ENCODE measurements at places on chromosomes 3 and 15.

- no peak for DNase-seq
These were observed 19.6 kb upstream of the OR5K4 start for GRCh38 chr3:98333989-98334606.

GRCh38 chr3:51704511-51704950 is 2.3 kb upstream of the GRM2 start:
- no peak for DNase-seq

DNA sequence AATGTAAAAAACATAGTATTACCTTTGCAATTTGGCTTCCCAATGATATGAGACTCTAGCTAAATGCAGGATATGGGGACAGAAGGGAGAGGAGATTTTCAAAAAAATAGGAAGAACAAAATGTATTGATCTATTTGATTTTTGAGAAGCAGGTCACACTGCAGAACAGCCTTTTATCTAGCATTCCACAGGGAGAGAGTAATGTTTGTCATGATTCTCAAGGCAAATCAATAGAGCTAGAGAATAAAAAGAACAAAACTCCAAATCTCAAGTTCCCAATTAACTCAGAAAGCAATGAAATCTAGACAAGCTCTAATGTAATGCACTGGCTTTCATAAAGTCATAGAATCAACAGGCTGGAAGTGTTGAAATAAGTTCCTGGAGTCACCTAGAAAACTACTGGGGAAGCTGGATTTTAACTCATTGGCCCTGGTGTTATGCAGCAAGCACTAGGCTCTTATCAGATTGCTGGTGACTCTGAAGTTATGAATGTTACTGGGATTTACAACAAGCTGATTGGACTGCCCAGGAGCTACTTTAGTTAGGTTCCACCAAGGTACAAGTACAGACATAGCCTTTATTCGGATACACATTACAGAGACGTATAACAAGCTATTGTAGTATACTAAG is 442.8 kb downstream of the FGF12 start:
- DNase-seq = no peak

- no peak for DNase-seq
These were observed 22.4 kb downstream of the ARL8B start for GRCh38 chr3:5144316-5144994.

- no peak for DNase-seq
These were observed 85.5 kb upstream of the XXYLT1 start for GRCh38 chr3:195356151-195357086.

GRCh38 chr3:132900481-132900880 is 137.7 kb upstream of the TMEM108 start:
- no peak for DNase-seq

DNA sequence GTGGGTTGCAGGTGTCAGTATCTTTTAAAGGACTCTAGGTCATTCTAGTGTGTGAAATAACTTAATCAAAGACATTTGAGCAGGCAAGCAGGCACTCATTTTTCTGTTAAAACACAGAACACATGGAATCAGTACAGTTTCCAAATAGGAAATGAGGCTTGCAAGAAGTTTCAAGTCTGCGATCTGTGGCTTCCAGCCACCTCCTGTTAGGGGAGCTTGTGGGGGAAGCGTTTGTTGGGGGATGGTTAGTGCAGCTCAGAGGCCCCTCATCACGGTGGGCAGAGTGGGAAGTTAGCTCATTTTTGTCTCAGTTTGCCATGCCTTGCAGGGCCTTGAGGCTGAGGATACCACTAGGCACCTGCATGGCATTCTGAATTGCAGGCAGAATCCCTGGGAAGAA is 59.9 kb downstream of the SLC6A11 start:
- no peak for DNase-seq

DNA sequence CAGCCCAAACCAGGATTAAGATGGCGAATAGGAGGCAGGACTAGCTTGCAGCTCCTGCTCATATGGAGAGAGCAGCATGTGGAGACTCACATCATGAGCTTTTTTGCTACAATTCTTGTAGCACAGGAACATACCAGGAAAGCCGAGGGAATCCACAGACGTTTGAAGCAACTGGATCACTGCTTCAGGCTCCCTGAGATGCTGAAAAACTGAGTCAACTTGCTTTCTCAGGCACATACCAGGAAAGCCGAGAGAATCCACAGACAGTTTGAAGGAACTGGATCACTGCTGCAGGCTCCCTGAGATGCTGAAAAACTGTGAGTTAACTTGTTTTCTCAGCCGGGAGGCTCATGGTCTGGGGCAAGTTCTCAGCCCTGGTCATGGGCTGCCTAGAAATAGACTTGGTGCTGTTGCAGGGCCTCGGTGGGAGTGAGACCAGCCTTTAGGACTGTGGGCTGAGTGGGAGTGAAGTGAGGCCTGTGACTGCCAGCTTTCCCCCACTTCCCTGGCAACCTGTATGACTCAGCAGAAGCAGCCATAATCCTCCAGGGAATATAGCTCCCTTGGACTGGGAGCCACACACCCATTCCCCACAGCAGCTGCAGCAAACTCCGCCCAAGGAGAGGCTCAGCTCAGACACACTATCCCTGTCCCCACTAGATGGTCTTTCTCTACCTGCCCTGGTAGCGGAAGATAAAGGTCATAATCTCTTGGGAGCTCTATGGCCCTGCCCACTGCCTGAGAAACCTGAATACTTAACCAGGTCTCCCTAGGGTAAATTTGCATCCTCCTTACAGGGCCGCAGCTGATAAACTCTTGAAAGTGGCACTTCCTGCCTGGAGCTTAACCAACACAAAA is 51.9 kb upstream of the PFN2 start:
- DNase-seq = no peak

- no peak for DNase-seq
These were observed 43.7 kb downstream of the NMD3 start for GRCh38 chr3:161264852-161265251.

GRCh38 chr3:184474897-184475296 is 86.7 kb upstream of the EPHB3 start:
- DNase-seq = no peak

- DNase-seq = no peak
These were observed 20.9 kb downstream of the NEK11 start for GRCh38 chr3:131047582-131047981.

DNA sequence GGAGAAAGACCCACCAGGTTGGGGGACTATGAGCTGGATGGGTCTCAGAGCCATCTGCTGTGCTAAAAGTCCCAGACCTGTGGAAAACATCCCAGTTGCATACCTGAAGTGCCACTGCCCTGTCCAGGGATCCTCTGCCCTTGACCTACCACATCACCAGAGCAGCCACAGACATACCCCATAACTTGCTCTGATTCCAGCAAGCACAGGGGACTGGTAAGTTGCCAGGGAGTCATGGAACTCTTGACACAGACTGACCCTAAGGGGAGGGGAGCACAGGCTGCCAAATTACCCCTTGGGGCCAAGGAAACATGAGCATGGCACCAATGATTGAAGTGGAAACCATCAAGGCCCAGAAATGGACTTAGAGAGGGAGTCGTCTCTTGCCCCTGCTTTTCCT is 1335.1 kb upstream of the ALCAM start:
- no peak for DNase-seq

- no peak for DNase-seq
These were observed 103.4 kb downstream of the IGF1R start for GRCh38 chr15:98751767-98752166.

- no peak for DNase-seq
These were observed 104.3 kb downstream of the GHSR start for GRCh38 chr3:172343979-172344378.

DNA sequence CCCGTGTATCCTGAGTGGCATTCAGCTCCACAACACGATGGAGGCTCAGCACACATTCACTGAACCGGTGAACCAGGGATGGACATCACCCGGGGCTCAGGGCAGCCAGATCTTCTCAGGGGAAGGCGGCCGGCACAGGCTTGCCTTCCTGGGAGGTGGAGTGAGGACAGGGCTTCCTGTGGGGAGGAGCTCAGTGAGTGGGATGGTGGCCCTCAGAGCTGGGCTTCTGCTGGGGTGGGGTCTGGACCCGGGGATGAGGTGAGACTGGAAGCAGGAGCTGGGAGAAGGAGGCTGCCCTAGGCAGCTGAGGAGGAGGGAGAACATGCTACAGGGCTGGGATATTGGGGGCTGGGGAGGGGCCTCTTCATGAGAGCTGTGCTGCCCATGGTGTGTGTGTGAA is 58.5 kb upstream of the PRR23E start:
- no peak for DNase-seq

DNA sequence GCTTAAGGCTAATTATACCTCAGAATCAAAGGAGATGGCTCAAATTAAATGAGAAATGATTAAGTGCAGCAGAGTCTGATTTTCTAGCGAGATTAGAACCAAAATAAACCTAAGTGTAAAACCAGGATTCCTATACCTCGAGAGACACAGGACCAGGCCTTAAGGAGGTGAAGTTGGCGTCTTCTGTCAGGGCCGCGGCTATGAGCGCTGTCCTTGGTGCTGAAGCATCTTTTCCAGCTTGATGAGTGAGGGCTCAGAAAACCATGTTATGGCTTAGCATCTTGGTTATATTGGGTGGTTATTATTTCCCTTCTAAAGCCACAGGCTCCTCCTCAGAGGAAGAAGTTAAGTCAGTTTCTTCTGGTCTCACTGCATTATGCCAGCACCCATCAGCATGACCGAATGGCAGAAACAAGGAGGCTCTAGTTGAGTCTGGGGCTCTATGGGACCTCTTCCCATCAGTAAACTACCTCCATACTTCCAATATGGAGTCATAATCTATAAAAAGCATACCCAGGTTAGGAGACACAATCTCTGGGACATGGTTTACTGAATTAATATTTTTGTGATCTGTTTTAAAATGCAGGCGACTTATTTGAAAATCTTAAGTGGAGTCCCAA is 120.1 kb upstream of the NMNAT3 start:
- DNase-seq = no peak

GRCh38 chr15:49286649-49287404 is 116.8 kb downstream of the GALK2 start:
- no peak for DNase-seq

- DNase-seq = no peak
These were observed 34.2 kb upstream of the SYN2 start for GRCh38 chr3:11969986-11970385.

DNA sequence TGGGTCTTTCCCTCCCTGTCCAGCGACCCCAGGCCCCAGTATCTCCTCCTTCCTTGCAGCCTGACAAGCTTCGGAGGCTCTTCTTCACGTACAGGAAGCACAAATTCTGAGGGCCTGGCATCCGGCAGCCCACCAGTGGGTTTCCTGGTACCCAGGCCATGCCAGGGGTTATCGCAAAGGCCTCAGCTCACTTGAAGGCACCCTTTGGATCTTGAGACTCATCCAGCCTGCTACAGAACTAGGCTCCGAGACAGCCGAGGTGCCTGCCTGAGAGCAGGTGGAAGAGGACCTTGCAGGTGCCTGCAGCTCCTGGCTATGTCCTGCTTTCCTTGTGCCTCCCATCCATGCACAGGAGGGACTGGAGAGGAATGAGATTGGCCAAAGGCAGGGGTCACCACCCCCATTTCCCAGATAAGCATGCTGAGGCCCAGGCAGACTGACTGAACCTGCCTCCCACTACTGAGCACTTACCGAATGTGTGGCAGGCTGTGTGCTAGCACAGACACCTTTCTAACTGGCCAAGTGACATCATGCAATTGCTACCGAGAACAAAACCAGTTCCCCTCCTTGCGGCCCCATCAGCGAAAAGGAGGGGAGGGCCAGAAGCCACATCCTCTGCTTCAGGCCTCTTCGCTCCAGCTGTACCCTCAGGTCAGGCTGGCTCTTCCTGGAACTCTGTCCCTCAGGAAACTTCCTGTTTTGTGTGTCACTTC is 11.2 kb downstream of the SH2D7 start:
- peak; percentile 49 for DNase-seq

DNA sequence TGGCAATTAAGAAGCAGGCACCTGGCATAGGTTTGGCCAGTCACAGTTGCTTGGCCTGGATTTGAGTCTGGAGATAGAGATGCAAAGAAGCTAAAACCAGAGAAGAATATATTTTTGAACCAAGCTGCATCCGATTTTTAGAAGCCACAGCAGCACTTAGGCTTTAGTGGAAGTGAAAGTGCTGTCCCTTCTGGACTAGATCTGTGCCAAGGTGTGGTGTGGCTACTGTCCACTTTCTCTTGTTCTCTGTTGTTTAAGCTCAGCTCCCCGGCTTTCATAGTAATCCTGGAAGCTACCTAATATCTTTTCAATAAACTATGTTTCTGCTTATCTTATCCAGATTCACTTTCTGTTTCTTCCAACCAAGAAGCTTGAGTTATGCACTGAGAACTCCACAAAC is 183.4 kb upstream of the THRB start:
- DNase-seq = no peak

DNA sequence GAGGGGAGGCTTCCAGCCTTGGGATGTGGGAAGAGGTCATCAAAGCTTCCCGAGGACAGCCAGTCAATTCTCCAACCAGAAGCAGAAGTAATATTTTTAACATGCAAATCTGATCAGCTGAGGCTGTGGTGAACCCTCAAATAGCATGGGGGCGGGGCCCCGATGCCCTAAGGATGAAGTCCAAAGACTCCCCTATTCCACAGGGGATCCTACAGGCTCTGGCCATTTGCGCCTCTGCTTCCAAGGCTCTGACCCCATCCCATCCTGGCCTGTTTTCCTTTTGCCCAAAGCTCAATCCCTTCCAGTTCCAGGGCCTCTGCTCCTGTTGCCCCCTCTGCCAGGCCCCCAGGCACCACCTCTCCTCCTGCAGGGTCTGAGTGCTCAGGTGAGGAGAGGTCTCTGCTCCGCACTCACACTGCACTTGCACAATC is 6.7 kb upstream of the CSK start:
- no peak for DNase-seq

DNA sequence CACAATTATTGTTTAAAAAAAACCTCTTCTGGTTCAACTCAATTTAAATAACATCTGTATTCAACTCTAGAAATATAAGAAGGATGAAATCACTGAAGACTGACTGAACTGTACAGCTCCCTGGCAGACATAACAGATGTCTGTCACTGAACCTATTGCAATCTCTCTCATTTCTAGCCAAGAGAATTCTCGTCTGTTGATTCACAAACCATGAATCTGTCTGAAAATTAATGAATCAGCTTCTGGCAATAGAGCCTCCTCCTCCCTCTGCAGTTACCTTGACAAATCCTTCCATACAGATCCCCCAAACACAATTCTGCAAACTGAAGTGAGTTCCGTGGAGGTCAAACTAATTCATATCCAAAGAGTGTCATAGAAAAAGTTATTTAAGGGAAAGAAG is 561.4 kb downstream of the PYDC2 start:
- DNase-seq = no peak

DNA sequence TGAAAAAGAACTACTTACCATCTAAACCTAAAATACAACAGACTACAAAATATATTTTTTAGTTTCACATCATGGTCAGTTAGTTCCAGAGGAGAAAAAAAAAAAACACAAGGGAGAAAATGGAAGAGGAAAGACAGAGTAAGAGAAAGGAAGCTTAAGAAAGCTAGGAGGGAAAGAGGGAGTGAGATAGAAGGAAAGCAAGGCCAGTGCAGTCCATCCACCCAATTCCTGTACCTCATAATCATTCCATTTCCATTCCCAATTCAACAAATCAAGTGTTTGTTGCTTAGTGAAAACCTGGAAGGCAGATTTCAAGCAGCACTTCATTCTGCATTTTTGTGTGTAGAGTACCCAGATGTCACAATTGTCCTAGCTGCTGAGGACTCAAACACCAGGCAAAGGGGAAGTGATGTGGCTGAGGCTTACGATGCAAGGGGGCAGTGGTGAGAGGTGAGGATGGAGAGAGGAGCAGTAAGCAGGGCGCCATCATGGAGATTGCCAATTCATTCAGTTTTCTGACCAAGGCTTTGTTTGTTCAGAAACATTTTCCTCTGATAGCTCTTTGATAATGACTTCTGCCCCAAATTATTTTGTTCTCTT is 83.6 kb upstream of the GSK3B start:
- no peak for DNase-seq

GRCh38 chr3:128364291-128364690 is 102.4 kb downstream of the DNAJB8 start:
- DNase-seq = no peak
